Right renal cortex interstitium (tissue), 3 donors: ENCODE measurements at places on chromosomes 7 and 10. TPM values are rescaled to one million over a fixed set of nuclear protein-coding genes. Genes with fewer than 3 reads are reported as not detected.

DNA sequence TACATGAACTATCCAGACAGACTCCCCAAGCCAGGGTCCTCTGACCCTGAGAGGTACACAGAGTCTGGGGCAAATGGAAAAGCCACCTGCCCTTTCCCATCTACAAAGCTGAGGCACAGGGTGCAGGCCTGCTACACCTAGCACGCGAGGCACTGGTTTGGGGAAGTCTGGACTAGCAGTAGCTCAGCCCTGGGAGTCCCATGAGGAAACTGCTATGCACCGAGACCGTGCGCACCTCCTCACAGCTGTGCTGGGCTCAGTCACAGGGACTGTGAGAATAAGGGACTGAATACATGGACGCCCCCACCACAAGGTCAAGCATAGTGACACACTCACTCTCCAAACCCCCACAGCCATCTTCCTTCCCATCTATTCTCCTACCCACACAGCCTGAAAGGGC lies 8.2 kb downstream of the MAT1A start:
- no peak for DNase-seq

The HSPA12A gene
- 33.9 TPM for polyA plus RNA-seq

DNA sequence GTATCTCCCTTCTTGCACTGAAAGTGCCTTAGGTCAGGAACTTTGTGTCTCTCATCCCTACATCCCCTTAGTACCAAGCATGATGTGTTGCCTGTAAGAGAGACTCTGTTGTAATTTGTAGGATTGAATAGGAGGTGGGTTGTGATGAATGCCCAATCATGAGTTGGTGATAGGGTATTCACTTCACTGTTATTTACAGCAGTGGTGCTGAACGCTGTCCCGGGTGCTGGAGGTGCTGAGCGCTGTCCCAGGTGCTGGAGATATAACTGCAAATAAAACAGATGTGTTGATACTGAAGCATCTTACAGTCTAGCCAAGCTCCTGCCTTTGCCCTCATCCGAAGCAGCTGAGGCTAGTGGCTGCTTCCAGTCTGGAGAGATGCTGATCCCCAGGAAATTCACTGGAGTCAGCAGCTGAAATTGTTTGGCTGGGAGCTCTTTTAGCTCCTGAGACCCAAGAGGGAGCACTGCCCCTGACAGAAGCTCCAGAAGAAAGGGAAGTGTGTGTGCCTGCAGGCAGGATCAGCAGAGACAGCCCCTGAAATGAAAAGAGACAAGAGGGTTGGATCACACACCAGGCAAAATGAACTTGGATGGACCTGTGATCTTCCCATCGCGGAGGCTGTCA lies 183.4 kb downstream of the SORCS3 start:
- peak; percentile 52 for DNase-seq

The PNLIPRP3 gene
- not detected for polyA plus RNA-seq

The DLX5 gene
- 0.15 TPM for polyA plus RNA-seq

GRCh38 chr10:20088061-20088701 lies 271.9 kb downstream of the PLXDC2 start:
- DNase-seq, result no peak

The DDC gene
- 70.3 TPM for polyA plus RNA-seq

The UNCX gene
- 6.4 TPM for polyA plus RNA-seq

DNA sequence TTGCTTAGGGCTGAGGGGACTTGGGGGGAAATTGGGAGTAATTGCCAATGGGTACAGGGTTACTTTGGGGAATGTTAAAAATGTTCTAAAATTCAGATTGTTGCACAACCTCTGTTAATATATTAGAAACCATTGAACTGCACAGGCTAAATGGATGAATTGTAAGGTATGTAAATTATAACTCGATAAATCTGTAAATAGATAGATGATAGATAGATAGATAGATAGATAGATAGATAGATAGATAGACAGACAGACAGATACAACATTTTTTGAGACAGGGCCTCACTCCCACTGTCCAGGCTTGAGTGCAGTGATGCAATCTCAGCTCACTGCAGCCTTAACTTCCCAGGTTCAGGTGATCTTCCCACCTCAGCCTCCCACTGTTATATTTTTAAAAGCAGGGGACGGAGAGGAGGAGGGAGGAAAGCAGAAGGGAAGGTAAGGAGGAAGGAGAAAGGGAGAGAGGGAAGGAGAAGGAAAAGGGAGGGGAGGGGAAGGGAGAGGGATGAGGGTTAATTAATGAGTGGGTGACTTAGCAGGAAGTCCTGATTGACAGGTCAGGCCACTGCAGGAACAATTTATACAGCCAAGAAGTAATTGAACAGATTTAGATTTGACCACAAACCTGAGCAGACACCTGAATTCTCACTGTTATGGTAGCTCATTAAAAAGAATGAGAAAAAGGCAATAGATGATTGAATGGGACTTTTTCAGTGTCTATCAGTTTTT lies 38.7 kb downstream of the AOC1 start:
- no peak for DNase-seq

The PPA1 gene
- polyA plus RNA-seq, result 103 TPM

The PIK3CG gene
- 3.3 TPM for polyA plus RNA-seq

The MKI67 gene
- polyA plus RNA-seq, result 49.6 TPM

The TBATA gene
- polyA plus RNA-seq, result not detected

The KCNH2 gene
- polyA plus RNA-seq, result 14.6 TPM

DNA sequence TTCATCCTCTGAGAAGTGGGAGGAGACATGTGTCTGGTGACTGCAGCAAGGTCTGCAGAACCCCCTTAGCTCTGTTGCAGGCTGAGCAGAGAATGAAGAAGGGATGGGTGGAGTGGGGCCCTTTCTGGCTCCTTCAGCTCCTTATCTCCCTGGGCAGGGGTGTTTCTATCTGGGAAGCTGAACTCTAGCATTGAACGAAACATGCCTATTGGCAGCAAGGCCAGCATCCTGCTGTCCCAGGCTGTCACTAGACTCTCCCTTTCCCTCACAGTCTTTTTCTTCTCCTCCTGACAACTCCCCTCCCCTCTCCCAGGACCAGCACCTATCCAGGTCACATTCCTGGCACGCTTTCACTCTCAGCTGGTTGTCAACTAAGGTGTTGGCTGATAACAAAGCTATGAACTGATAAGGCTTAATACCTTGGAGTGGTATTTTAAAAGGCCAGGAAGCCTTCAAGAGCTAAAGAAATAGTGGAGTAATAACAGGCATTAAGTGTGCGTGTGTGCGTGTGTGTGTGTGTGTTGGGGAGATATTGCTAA lies 128.8 kb upstream of the FZD8 start:
- DNase-seq, result no peak

GRCh38 chr10:2414039-2414438 lies 653.3 kb upstream of the PFKP start:
- DNase-seq, result no peak

GRCh38 chr10:31146491-31147209 lies 115.0 kb upstream of the ZNF438 start:
- DNase-seq, result no peak

DNA sequence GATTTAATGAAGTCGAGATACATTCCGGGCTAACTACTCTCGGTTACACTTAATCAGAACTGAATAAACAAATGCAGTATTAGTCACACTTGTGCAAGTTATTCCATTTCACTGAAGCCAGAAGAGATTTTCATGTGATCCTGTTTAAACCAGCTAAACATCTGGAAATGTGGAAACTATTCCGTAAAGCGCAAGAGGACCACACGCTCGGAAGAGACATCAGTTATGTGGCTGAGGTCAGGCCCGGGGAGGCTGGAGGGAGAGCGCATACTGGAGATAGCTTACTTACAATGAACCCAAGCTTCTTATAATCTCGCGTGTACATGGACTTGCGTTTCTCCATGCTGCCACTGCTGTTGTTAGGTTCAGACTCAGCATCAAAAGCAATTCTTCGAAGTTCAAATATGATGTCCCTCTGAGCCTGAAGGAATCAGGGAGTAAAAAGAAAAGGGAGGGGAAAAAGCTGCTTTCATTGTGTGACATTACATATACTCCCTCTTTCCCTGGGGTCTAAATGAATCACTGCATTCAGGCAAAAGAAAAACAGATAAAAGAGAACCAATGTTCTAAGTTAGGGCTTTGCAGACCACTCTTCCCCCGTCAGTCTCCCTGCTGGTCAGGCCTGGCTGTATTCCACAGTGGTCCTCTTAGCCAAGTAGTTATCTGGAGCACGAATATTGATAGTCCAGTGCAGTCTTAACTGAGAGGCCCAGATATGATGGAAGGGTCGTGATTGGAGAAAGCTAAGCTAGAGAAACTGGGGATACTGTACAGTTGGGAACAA lies 237.4 kb downstream of the ELMO1 start:
- DNase-seq, result no peak

- DNase-seq, result no peak
Measured at GRCh38 chr7:129122751-129123509, 21.6 kb upstream of the TSPAN33 start.

GRCh38 chr7:111438369-111439289 lies 123.7 kb downstream of the IMMP2L start:
- no peak for DNase-seq

- DNase-seq, result no peak
Measured at GRCh38 chr7:122736183-122736582, 33.5 kb upstream of the RNF148 start.

The ANKRD22 gene
- 0.37 TPM for polyA plus RNA-seq

DNA sequence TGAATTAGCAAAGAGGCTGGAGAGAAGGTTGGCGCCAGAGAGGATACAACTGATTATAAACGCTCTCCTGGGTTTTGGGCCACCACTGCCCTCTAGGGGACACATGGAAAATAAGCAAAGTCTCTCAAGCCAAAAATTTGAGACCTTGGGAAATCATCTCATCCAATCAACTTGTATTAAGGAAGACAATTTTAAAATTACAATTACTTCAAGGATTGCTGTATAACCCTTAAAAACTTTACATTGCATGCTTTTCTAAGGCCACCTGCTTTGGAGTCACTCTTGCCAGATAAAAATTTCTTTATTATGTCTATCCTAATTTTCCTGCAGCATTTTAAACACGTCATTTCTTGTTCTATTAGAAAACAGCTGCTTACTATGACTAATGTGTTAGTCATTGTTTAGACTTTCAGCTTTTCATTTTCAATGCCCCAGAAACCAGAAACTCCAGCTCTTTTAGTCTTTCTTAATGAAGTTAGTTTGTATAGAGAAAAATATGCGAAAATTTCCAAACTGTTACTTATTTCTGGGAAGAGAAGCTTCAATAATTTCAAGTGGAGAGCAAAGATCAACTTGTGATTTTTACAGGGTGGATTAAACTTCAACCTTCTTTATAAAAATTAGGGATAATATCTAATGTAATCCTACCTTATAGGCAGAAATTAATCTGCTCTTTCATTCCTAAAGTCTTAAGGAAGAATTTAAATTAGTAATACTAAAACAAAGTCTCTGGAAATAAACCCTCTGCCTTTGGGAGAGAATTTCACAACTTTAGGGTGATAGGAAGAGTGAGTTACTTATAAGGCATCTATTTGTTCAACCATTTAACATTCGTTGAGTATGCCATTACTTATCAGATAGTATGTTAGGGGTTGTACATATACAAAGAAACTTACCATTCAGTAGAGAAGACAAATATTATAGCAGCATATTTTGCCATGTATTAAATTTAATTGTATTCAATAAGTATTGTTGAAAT lies 20.6 kb upstream of the RHOBTB1 start:
- DNase-seq, result peak; percentile 45

DNA sequence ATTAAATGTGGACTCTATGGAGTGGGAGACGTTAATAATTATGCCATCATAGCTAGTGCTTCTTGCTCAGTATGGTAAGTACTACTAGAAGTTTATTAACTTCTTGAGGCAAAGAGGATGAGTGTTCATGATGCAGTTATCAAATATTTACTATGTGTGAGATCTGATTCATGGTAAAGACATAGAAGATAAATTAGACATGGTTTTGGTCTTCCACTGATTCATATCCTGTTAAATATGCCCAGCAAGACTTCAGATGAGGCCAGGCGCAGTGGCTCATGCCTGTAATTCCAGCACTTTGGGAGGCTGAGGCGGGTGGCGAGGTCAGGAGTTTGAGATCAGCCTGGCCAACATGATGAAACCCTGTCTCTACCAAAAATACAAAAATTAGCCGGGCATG lies 547.1 kb upstream of the ANKRD30A start:
- no peak for DNase-seq

The NEUROD6 gene
- not detected for polyA plus RNA-seq

DNA sequence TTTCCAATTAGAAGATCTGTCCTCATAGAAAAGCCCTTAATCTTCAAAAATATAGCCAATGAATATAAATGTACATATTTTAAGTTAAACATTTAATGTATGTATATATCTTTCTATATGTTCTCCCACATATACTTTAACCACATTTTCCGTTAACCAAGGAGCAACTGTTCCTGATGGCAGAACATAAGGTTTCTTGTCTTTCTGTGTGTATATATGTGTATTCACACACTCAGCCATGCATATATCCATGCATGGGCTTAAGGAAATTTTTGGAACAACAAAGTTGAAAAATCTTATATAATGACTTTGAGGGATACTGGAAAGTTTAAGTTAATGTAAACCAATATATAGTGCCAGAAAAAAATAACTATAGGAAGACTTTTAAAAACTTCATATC lies 274.0 kb downstream of the DGKB start:
- DNase-seq, result no peak
